ENCODE measurements at places on chromosomes 4 and X. TPM values are rescaled to one million over a fixed set of nuclear protein-coding genes. Genes with fewer than 3 reads are reported as not detected.

DNA sequence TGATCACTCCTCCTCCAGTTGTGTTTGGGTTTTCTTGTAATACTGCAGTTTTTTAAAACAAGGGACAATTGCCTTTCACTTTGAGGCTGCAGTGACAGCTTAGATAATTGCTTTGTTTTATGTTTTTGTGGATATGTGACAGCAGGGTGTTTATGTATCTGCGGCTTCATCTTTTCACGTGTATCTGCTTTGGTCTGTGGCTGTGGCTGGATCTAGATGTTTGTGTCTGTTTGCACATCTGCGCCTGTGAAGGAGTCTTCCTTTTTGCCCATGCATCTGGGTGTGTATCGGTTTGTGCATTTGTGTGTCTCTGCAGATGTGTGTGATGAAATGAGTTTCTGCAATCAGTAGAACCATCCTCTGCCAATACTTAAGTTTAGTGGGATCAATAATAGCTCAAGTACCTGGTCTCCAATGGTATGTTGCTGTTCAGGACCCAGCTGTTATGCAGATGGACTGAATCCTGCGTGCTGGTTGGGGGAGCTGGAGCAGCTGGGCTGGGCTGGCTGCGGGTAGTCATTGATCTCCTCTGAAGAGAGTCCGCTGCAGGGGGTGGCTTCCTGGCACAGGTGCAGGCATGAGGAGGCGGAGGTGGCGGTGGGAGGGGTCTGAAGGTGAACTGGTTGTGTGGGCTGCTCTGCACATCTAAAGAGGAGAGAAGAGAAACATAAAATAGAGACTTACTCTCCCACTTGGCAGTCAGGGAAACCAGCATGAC lies 390.3 kb downstream of the SH2D1A start:
- no peak for DNase-seq

GRCh38 chr4:25245181-25245580 lies 11.3 kb downstream of the PI4K2B start:
- DNase-seq, result no peak

The BBS7 gene
- 14.7 TPM for total RNA-seq

DNA sequence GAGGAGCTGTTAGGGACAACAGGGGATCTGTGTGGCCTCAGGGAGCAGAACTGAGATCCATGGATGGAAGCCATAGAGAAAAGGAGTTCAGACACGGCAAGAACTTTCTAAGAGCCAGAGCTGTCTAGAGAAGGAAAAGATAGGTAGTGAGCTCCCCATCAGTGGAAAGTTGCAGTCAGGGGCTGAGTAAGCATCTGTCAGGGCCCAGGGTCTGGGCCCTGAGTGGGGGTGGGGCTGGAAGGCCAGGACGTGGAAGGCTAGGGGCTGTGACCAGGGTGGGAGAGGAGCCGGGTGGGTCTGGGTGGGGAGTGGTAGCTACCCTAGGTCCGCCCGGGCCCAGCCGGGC lies 324 bp upstream of the MSN start:
- DNase-seq, result no peak

DNA sequence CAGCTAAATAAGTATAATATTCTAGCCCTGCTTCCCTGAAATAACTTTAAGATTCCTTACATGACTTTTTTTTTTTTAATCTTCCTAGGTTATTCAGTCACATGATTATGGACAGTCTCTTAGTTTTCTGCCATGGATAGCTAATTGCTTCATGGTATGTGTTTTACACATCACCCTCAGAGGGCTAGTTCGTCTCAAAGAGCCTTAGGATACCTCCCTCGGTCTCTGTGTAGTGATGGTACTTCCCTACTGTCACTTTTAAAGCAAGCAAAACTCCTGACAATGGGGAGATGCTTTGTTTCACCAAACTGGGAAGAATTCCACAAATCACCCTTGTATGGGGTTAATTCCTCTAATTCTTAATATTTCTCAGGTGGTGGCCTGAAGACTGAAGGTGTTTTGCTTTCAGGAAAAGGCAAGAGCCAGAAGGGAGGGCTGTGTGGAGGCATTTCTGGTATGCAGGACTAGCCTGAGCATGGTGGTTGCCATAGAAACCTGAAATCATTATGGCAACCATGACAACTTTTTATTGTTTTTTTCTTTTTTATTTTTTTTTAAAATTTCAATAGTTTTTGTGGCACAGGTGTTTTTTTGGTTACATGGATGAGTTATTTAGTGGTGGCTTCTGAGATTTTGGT lies 70.4 kb downstream of the BEX3 start:
- peak; percentile 56 for DNase-seq

- DNase-seq, result no peak
Observed at GRCh38 chr4:19455850-19456602, 795.7 kb upstream of the SLIT2 start.

The AFM gene
- not detected for total RNA-seq

DNA sequence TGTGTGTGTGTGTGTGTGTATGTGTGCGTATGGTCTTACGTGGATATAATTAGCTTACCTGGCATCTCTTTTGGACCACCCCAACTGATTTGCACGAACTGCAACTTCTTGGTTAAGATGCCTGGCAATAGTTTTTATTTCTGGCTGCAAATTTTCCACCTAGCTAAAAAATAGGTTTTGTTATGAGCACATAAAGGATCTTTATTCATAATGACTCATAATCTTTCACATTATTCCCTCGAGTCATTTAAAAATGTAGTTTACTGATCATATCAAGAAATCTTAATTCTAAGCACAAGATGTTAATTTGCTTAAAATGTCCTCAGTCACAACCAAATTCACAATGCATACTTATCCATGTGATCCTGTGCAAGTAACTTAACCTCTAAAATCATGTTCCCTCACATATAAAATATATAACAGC lies 1.5 kb downstream of the COX18 start:
- no peak for DNase-seq

- no peak for DNase-seq
Observed at GRCh38 chr4:7793186-7793585, 146.5 kb downstream of the AFAP1 start.

DNA sequence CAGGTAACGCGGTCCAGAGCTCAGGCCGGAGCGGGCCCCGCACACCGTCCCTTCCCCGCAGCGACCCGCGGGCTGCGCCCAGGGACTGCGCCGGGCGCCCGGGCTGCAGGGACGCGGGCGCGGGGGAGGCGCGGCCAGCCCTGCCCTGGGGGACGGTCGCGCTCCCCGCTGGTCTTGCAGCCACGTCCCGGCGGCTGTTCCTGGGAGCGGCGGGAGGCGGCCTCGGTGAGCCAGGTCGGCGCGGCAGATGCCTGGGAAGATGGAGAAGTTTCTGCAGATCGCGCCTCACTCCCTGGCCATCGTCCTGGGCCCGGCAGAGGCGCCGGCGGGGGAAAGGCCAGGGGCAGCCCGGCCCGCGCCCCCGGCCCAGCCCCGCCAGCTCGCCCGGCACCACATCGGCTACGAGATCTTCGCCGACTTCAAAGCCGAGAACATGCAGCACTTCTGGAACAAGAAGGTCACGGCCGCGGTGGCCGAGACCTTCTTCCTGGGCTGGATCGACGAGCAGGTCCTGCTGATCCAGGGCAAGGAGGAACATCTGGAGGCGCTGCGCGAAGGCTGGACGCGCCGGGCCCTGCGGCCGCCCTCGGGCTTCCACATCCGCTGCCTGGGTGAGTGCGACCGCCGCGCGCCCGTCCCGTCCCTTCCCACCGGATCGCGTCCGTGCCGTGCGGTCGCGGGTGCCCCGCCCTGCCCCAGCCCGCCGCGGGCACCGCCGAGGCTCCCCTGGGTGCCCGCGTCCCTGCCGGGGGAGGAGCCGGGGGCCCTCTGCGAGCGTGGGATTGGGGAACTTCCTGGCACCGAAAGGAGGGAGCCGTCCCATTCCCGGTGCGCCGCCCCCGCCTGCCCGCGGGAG lies 107.4 kb upstream of the STOX2 start:
- no peak for DNase-seq

- DNase-seq, result no peak
Observed at GRCh38 chrX:10728806-10729389, 108.5 kb upstream of the MID1 start.

The TLR1 gene
- total RNA-seq, result 18.7 TPM

The CTAG2 gene
- not detected for total RNA-seq

DNA sequence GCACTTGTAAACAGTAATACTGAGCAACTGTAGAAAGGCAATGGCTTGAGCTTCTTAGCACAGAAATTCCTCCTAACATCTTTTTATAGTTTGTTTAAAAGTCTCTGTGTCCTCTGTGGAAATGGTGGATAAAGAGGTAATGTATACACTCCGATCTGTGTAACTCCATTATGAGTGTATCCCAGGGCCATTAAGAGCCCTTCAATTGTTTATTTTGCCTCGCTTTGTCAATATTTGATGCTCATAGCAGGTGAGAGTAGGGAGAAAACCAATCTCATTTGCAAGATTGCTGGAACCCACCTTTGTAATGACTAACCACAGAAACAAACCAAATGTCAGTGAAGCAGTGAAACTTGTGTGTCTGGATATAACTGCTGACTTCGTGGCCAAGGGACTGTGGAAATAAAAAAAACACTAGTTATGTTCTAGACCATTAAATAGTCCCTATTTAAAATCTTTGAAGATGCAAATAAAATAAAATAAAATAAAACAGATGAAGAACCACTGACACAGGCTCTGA lies 598.2 kb upstream of the BOD1L1 start:
- DNase-seq, result no peak

GRCh38 chr4:88908003-88908402 lies 149.0 kb downstream of the FAM13A start:
- DNase-seq, result no peak

GRCh38 chrX:22486296-22486695 lies 213.6 kb downstream of the CBLL2 start:
- no peak for DNase-seq

The HS3ST1 gene
- 1.6 TPM for total RNA-seq

GRCh38 chr4:54189140-54189539 lies 40.0 kb upstream of the PDGFRA start:
- no peak for DNase-seq

GRCh38 chr4:2470791-2471190 lies 1.9 kb downstream of the RNF4 start:
- no peak for DNase-seq

The F8A2 gene
- total RNA-seq, result not detected

- no peak for DNase-seq
Observed at GRCh38 chr4:74635490-74636123, 158.7 kb downstream of the BTC start.

The LONRF3 gene
- total RNA-seq, result 16.0 TPM

DNA sequence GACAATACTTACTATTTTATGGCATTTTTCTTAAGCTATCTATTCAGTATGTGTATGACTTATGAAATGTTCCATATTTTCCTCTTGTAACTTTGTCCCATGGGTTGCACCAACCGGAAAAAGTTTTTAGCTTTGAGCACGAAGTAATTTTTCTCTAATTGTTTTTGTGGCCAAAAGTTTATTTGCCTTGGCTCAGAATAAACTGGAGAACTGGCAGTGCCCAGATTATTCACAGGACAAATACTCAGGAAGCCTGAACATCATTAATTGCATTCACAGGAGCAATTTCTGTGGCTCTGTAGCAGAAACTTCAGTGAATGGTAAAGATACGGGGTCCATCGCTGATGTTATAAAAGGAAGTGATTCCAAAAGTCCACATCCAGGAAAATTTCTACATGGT lies 184.5 kb downstream of the ARHGAP10 start:
- DNase-seq, result no peak

The MXRA5 gene
- total RNA-seq, result 6.6 TPM

Data from breast epithelium (tissue), 4 donors.